Chondrocyte (in vitro differentiated cells): ENCODE measurements at places on chromosomes 2 and 18. TPM values are rescaled to one million over a fixed set of nuclear protein-coding genes. Genes with fewer than 3 reads are reported as not detected.

Gene GORASP2
- total RNA-seq, result 117 to 126 TPM (median 125 TPM) in 3 replicates

DNA sequence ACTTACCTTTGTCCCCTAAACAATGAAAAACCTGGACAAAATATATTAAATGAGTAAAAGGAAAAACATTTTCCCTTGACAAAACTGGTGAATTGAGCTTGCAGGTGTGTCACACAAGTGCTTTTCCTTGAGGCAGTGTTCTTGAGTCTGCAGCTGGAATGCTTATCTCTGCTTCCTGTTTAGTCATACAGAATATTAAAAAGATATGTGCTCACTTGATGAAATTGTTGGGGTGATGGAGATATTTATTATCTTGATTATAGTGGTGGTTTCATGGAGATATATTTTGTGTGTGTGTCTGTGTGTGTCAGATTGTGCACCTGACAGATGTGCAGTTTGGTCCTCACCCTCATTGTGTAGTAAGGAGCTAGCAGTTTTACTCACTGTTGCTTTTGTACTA is 3.3 kb downstream of the TAF1B start:
- no peaks in the 10 kb centered on the region for H3K27me3 ChIP-seq
- no peak overlapping the region for H3K27ac ChIP-seq
- DNase-seq, result no peak
- peaks cover 36% of the 10 kb centered on the region for H3K4me1 ChIP-seq
- peaks cover 6% of the 10 kb centered on the region for H3K36me3 ChIP-seq
- H3K4me3 ChIP-seq, result no peak overlapping the region

Gene REG1B
- total RNA-seq, result not detected in 3 replicates

Gene FSHR
- not detected in 3 replicates for total RNA-seq

DNA sequence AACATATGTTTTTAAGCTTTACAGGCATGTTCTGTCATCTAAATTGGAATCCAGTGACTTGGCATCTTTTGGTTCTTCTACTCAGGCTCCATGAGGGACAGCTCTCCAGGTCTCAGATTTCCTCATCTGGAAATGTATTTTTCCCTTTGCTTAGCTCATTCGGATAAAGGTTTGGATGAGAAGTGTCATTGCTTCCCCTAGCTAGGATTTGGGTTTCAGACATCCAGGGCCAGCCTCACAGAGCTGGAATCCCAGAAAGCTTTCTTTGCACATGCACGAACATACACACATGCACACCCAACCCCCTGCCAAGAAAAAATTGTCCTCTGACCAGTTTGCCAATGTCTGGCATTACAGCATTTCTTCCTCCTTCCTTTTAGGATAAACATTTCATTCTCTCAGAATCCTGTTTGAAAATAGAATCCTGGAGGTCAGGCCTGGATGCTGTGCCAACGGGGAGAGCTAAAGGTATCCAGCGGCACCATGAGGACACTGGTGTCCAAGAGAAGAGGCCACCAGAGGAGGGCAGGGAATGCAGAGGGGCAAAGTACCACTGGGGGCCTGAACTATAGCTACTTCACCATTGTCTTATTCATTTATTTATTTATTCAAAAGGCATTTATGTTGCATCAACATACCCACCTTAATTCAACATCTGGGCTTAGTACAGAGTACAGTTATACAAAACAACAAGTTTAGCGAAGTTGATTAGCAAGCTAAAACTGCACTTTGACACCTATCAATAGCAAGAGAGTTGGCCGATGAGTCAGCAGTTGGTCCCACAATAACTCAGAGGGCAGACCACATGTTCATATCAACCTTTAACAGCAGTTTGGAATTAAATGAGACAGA is 97.9 kb upstream of the ATL2 start:
- no peak for DNase-seq
- H3K36me3 ChIP-seq, result peaks cover 5% of the 10 kb centered on the region
- peaks cover 14% of the 10 kb centered on the region for H3K27me3 ChIP-seq
- H3K4me1 ChIP-seq, result peaks cover 5% of the 10 kb centered on the region
- H3K27ac ChIP-seq, result no peak overlapping the region

GRCh38 chr2:98757904-98758421 is 27.0 kb upstream of the MGAT4A start:
- H3K36me3 ChIP-seq, result no peaks in the 10 kb centered on the region
- H3K27ac ChIP-seq, result peak overlapping the region; percentile 95
- H3K27me3 ChIP-seq, result peaks cover 40% of the 10 kb centered on the region
- no peak overlapping the region for H3K4me3 ChIP-seq
- H3K4me1 ChIP-seq, result peaks cover 21% of the 10 kb centered on the region
- no peak for DNase-seq

GRCh38 chr2:236008006-236008405 is 160.2 kb downstream of the GBX2 start:
- no peak overlapping the region for H3K27ac ChIP-seq
- H3K36me3 ChIP-seq, result no peaks in the 10 kb centered on the region
- DNase-seq, result no peak

GRCh38 chr2:168731002-168731401 is 71.4 kb upstream of the NOSTRIN start:
- H3K4me3 ChIP-seq, result no peak overlapping the region
- no peaks in the 10 kb centered on the region for H3K27me3 ChIP-seq
- peaks cover 27% of the 10 kb centered on the region for H3K4me1 ChIP-seq
- H3K36me3 ChIP-seq, result peaks cover 4% of the 10 kb centered on the region
- no peak for DNase-seq
